NCI-H446 treated with DMSO at 0.1 percent for 48 hours (cell line): ENCODE measurements at places on chromosomes 4 and X.

- no peak for DNase-seq
Measured at GRCh38 chr4:84024405-84024804, 474.7 kb downstream of the NKX6-1 start.

DNA sequence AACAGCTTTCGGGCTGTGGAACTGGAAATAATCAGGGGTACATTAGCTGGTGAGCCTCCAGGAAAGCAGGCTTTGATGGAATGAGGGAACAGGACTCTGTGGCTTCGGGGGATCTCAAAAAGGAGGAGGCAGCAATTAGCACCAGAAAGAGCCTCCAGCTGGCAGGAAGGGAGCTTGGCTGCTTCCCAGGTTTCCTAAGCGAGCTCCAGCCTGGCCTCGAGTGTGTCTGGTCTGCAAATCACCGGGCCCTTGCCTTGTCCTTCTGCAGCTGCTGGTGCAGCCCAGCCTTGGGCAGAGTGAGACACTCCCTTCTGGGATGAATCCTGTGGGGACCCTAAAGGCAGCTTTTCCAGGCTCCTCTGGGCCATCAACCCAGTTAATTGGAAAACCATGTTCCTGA, 10.7 kb upstream of the PDHA1 start:
- DNase-seq, result no peak

DNA sequence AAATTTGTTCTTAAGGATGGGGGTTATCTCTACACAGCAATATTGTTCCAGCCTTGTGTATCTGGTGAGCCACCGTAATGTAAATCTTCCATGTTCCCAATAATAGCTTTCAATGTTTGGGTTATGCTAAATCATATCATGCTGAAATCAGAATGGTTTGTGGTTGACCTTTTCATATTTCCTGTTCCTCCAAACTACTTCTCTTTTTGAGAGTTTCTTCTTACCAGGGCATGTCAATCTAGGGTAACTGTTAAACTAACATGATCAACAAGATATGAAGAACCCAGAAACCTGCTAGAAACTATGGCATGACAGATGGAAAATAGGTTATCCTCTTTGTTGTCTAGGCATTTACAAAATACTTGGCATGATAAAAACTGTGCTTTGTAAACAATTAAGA, 22.0 kb downstream of the TNMD start:
- no peak for DNase-seq

DNA sequence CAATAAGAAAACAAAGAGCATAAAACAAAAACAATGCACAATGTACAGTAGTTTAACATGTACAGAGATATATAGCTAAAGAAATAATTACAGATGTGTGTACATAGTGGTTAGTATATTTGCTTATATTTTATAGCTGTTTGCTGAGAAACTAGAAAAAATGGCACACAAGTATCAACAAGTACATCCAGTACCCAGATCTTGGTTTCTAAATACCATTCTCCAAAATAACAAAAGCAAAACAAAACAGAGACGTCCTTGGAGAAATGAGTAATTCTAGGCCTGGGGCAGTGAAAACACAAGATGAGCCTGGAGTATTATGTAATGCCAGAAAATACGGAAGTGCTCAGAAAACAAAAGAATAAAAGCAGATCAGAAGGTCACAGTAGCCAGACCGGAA, 189.6 kb downstream of the TMEM47 start:
- no peak for DNase-seq

DNA sequence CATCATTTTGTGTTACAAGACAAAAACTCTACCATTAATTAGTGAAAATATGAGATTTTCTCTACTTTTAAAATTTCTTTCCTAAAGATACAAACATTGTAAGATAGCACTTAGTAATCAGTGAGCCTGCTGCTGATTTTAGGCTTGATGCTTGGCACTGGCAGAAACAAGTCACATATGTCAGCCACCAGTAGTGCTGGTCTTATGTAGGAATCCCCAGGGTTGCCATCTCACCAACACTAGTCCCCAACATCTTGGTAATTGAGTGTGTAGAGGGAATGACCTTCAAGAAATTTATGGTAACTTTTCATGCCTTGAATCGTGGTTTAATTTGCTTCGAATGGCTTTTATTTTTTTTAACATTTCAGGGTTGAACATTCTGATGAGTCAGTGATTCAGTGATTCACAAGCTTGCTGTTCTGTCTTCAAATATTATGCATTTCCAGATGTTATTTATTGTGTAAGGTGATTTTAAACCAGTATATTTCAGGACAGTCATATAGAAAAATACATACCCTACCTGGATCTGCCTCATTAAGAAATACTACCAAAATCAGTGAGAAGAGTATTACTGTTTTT, 11.9 kb downstream of the EXOC1 start:
- DNase-seq, result no peak
